ENCODE measurements at places on chromosomes 16 and 17.
A peak's percentile ranks its signal among the peaks of the same experiment; 100 is the strongest.

DNA sequence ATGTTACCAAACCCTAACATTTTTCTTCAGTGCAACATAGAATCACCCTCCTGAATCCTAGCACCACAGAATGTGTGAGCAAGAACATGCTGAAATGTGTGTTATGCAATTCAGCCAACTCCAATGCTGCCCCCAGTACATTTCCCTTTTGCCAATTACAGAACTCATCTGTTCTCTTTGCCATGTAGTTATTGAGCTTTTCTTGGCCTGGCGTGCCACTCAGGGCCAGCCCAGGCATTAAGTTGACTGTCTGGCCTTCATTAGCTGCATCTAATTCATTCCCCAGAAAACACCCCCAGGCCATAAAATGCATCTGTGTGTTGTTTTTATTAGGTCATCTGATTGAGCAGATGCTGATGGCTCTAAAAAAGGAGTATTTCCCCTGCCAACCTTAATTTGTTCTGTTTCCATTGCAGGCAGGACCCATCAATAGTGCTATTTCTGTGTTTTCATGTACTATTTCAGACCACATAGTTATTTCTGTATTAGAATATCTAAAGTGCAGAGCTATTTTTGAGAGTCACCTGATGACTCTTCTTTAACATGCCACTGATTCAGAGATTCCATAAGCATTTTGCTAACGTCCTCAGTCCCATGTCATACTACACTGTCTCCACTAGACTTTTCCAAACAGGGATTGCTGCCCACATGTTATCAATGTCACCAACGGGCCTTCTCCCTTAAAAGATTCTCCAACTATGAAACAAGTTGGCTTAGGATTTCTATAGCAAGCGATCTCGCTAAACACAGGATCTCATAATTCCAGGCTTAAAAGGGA lies 969.7 kb downstream of the CDH11 start:
- no peak for DNase-seq

- no peak for DNase-seq
Observed at GRCh38 chr17:49403514-49404289, 11.0 kb downstream of the PHB1 start.

DNA sequence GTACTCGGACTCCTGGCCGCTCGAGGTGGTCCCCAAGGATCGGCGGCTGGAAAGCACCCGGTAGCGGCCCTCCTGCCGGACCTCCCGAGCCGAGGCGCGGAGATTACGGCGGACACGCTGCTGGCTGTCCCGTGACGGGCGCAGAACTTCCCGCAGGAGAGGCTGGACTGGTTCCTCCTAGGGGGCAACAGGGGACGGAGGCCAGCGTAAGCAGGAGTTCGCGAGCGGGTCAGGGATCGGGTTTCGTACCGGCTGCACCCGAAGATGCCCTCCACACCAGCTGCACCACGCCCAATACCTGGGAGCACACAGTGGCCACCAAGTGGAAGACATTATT lies 341 bp downstream of the SLC7A6OS start:
- no peak for DNase-seq

DNA sequence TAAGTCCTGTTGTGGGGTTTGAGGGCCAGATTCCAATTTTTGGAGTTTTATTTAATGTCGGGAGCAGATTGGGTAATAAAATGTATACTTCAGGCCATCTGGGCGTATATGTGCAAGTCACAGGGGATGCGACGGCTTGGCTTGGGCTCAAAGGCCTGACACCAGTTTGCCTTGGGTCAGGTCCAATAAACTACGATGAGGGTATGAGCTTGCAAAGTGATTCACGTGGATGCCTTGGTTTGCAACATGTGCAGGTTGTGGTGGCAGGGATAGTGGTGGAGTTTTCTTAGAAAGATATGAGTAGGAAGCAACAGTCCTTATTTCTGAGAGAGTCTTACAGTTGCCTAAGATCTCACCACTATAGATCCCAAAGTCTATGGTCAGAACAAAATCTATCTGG lies 157.0 kb upstream of the CDH11 start:
- no peak for DNase-seq

DNA sequence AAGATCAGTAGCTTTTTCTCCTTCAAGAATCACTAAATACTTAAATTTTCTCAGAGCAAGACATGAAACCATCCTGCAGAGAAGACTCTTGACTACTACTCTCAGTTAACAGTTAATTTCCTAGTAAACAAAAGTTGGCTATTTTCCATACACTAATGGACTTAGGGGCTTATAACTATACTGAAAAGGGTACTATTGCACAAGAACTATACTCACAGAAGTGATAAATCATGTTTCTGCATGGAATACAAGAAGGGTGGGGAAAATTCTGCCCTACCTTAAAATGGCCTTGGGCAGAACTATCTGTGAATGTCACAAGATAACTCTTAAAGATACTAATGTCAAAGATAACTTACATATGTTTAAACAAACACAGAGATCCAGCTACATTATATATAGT lies 12.5 kb downstream of the ZNF652 start:
- no peak for DNase-seq

DNA sequence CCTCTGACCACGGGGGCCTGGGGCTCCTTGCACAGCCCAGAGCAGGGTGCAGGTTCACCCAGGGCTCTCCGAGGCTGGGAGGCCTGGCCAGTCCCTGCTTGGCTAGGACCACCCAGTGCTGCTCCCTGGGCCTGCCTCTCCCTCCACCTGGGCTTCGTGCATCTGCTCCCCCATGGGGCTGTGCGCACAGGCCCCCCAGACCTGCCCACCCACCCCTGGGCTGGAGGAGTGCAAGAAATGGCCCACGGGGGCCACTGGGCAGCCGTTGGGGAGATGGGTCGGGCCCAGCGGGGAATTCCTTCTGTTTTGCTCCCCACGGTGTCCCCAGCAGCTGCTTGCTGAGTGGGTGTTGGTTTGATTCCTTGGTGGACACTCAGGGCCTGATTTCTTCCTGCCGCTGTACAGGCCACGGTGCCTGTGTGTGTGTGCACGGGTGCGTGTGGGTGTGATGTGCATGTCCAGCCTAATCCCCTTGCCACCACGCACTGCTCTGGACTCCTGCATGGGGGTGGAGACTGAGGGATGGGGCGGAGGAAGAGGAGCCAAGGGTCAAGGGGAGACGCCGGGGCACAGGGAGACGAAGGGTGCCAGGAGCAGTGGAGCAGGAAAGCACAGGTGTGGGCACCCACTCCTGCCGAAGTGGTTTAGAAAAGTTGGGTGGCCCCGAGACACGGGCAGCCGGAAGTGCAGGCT lies 8.5 kb downstream of the PRSS27 start:
- no peak for DNase-seq

DNA sequence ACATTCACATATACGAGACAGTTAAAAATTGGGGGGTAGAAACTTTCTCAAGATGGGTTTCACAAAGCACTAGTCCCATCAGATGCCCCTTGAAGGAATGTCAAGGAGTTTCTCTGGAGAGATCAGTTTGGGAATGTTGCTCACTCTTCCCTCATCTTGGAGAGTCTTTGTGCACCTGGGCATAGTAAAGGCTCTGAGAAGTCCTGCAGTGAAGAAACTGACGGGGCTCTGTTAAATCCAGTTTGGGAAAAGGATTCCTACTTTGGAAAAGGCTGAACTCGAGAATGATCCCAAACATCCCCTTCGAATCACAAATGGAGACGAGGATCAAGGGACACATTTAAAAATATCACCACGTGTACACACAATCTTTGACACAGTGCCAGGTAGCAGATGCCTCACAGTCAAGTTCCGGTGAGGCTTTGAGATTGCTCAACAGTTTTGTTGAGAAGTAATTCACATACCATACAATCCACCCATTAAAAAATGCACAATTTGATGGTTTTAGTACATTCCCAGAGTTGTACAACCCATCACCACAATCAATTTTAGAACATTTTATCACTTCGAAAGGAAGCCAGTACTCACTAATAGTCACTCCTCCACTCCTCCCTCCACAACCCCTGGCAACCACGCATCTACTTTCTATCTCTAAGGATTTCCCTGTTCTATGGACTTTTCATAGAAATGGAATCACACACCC lies 203.4 kb upstream of the FOXF1 start:
- no peak for DNase-seq

- no peak for DNase-seq
Observed at GRCh38 chr16:84581158-84581557, 36.7 kb downstream of the COTL1 start.

GRCh38 chr17:72822358-72823023 lies 270.0 kb downstream of the SLC39A11 start:
- peak; percentile 5 for DNase-seq

DNA sequence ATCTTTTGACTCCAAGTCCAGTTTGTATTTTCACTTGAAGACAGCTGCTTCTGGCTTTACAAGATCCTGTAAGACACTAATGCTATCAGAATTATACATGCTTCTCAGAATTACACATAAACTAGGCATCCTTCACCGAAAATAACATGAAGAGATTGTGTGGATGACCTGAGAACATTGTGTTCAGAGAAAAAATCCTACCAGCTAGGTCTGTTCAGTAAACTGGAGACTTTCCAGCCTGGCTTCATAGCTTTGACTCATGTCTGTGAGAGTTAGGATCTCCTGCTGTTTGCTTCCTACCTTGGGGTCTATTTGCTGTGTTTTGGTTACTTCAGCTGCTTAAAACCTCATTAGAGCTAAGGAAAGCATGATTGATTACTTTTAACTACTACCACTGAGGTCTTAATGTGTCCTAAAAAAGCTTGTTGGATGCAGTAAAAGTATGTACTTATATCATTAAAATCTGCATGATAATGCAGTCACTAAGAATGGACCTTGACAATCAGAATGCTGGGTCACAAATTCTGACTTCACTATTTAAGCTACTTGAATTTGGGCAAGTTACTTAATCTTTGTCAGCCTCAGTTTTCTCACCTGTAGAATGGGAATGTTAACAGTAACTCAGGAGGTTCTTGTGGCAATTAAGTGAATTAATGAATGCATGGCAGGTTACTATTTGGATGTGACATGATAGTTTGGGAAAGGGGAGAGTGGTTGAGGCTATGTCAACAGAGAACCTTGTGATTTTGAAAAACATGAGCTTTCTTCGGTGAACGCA lies 8.0 kb upstream of the MYH13 start:
- DNase-seq = no peak

GRCh38 chr17:75460295-75460694 lies 3.9 kb downstream of the TMEM94 start:
- no peak for DNase-seq

DNA sequence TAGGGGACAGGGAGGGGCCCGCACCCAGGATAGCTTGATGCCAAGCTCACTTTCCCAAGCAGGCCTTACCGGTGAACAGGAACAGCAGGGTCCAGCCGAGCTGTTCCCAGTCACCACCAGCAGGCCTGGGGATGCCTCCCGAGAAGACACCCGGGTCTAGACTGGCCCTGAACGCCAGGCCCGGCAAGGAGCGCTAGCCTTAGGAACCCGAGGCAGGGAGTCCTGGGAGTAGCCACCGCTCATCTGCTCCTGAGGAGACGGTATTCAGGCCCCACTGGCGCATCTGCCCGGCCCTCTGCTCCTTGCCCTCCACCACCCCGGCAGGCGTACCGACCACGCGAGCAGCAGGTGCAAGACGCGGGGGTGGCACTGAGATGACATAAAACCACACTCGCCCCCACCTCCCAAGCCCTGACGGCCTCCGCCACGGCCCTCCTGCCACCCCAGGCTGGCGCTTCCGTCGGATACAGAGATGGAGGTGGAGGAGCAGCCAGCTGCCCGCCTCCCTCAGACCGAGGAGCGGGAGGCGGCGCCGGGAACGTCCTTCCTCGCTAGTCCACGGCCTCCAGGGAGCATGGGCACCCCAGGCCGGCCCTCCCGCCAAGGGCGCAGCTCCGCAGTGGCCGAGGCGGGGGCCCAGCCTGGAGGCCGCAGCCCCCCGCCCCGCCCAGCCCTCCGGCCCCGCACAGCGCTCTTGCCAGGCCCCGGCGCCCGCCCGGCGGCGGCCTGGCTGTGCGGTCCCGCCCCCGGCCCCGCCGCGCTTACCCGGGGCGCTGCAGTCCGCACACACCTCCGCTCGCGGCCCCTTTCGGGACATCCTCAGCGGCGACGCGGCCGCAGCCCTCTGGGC lies 661 bp downstream of the GIT1 start:
- no peak for DNase-seq

GRCh38 chr17:38605411-38605840 lies 326 bp downstream of the SRCIN1 start:
- peak; percentile 54 for DNase-seq

GRCh38 chr16:75074920-75075687 lies 41.5 kb downstream of the LDHD start:
- DNase-seq = peak; percentile 73

- peak; percentile 68 for DNase-seq
Observed at GRCh38 chr17:732067-732901, at the start of gene TLCD3A. TSS of gene TLCD3A (plus strand) at chr17:732596. CDS start at chr17:732648, 52 bp downstream.

- no peak for DNase-seq
Observed at GRCh38 chr16:89485701-89486246, 4.6 kb downstream of the ANKRD11 start.

- no peak for DNase-seq
Observed at GRCh38 chr17:67365738-67366192, 612 bp downstream of the PSMD12 start.

- no peak for DNase-seq
Observed at GRCh38 chr17:74863420-74864296, 4.0 kb upstream of the GRIN2C start.

DNA sequence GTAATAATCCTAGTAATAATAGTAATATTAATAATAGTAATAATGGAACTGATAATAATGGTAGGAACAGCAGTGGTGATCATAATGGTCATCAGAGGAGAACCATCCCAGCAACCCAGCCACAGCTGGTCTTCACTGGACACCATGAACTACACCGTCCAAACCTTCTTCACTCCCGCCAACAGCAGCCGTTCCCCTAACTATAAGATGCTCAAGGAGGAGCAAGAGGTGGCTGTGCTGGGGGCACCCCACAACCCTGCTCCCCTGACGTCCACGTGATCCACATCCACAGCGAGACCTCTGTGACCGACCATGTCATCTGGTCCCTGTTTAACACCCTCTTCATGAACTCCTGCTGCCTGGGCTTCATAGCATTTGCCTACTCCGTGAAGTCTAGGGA lies 91.0 kb downstream of the ZDHHC7 start:
- DNase-seq = no peak

- DNase-seq = peak; percentile 57
Observed at GRCh38 chr17:75927286-75927922, 13.4 kb downstream of the FBF1 start.

- no peak for DNase-seq
Observed at GRCh38 chr16:24723663-24724062, 5.8 kb upstream of the TNRC6A start.

- no peak for DNase-seq
Observed at GRCh38 chr16:55588799-55589198, 22.3 kb downstream of the CAPNS2 start.

GRCh38 chr16:20734782-20735181 lies 6.8 kb downstream of the THUMPD1 start:
- DNase-seq = no peak

- no peak for DNase-seq
Observed at GRCh38 chr16:4733211-4733742, 794 bp downstream of the ANKS3 start.

All from GM19239 (cell line).